Activated T-cell treated with anti-CD3 and anti-CD28 coated beads for 24 hours (primary cell): ENCODE measurements at places on chromosomes 13 and 19.

DNA sequence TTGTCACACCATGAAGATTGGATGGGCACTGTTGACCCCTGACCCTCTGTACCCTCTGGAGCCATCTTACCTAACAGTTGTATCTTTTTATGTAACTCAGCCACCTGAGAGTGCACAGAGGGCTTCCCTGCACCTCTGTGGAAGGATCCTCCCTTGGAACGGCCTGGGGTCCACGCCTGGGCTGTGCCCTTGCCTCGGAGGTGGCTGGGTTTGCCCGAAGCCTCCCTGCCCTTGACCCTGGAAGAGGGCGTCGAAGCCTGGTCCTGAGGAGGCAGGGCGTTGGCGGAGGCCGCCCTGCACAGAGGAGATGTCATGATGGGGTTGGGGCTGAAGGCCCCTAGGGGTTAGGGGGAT lies 241 bp downstream of the ODAD3 start:
- DNase-seq = no peak

- DNase-seq = no peak
Observed at GRCh38 chr13:99959540-99960230, 11.9 kb downstream of the ZIC5 start.

- DNase-seq = no peak
Observed at GRCh38 chr19:47341734-47342133, 7.4 kb upstream of the DHX34 start.

GRCh38 chr19:44657211-44657921 lies 13.7 kb downstream of the PVR start:
- peak; percentile 47 for DNase-seq

DNA sequence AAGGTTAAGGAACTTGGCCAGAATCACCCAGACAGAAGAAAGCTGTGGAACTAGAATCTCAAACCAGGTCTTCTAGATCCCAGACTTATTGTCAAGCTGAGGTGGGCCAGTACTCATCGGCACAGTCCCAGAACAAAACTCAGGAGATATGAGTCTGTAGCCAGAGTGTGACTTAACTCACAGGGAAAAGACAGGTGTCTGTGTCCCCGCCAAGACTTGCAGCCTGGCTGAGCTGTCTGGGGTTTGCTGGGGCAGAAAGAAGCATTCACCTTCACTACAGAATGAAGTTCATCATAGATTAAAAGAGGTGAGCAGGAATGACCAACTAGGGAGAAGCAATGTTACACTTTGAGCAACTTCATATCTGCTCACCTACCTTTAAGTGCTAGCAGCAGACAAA lies 257.2 kb downstream of the FOXO1 start:
- DNase-seq = no peak

DNA sequence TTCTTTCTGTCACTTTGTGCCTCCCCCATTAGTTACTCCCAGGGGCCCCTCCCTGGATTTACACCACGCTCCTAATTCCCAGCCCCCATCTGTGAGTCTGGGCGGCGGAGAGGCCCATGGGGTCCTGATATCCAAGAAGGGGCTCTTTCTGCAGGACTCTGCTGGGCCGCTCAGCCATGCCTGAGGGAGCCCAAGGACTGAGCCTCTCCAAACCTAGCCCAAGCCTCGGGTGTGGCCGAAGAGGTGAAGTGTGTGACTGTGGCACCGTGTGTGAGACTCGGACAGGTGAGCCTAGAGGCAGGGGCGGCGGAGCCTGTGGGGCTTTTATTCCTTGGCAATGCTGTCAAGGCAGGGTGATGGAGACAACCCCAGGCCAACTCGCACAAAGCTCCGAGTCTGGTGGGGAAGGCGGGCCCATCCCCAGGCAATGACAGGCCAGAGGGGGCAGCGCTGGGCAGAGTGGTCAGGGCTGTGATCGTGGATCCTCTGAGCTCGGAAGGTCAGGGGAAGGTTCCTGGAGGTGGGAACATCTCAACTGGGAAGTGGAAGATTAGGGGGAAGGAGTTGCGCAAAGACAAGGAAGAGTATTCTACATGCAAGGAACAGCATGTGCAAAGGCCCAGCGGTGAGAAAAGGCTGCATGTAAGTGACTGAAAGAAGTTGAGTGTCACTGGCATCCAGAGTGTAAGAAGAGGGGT lies 1.6 kb downstream of the PLEKHG2 start:
- no peak for DNase-seq

DNA sequence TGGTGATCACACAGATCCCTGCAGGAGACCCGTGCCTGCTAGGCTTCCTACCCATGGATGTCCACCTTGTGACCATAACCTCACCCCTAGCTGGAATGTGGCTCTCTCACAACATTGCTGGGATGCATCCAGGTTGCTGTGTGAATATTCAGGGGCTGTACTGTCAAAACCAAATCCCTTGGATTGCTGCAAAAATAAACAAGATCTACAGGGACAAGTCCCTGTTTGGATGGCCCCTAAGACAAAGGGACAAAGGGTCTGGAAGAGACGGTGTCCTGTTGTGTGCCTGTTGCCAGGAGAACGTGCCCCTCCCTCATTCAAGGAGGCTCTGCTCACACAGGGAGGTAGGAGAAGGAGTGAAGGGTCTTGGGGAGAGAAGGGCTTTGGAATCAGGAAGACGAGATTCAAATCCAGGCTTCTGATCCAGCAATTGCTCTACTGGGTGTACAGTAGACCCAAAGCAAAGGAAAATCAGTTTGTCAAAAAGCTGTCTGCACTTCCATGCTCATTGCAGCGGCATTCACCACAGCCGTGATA lies 89.2 kb upstream of the WASF3 start:
- DNase-seq = no peak

DNA sequence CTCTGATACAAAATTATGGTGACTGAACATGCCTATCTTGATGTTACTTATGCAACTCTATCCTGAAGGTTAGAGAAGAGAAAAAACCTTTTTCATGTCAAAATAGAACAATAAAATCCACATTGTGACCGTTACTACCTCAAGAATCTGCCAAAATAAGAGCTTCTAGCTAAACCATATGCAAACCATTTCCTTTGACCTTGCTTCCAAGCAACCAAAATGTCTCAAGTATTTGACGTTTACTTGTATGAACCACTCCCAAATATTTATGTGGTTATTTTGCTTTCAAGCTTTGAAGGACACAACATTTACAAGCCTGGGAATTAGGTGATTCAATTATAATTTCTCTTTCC lies 13.9 kb downstream of the FOXO1 start:
- no peak for DNase-seq

- no peak for DNase-seq
Observed at GRCh38 chr19:54282686-54283470, 2.0 kb upstream of the LILRB2 start.

- no peak for DNase-seq
Observed at GRCh38 chr19:10976131-10976892, 15.5 kb downstream of the SMARCA4 start.

DNA sequence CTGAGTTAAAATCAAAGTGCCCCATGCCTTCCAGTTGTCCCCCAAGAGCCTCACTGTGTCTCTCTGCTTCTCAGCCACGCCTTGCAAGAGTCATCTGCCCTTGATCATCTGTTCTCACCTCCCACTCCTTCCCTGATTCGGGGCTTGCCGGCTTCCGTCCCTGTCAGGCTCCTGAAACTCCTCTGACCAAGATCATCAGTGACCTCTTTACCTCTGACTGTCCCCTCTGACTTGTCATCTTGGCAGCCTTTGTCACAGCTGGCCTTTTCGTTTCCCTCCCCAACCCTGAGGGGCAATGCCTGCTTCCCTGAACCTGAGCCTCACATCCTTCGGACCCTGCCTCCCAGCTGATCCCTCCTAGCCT lies 66.3 kb downstream of the MAP4K1 start:
- DNase-seq = peak; percentile 33

- no peak for DNase-seq
Observed at GRCh38 chr19:40810160-40810559, 11.2 kb downstream of the EGLN2 start.

- no peak for DNase-seq
Observed at GRCh38 chr13:27923794-27924528, 4.2 kb downstream of the PDX1 start.

DNA sequence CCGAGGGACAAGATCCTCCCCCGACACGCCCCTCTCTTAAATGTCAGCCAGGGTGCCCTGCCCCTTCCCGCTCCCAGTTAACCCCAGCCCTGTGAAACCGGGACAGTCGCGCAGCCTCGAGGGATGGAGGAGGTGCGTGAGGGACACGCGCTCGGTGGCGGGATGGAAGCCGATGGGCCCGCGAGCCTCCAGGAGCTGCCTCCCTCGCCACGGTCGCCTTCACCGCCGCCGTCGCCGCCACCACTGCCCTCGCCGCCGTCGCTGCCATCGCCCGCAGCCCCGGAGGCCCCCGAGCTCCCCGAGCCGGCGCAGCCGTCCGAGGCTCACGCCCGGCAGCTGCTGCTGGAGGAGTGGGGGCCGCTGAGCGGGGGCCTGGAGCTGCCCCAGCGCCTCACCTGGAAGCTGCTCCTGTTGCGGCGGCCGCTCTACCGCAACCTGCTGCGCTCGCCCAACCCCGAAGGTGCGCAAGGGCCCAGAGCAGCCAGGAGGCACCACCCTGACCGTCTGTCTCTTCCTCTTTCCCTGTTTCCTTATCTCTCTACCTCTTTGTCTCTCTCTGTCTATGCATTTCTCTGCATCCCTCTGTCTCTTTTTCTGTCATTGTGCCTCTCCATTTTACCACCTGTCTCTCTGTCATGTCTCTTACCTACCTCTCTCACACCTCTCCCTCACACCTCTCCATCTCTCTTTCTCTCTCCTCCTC lies at the start of gene NCCRP1:
TSS of gene NCCRP1 (plus strand) at position 105 of the 703 bp plus-strand sequence. CDS start at position 124, 19 bp downstream.
- peak; percentile 1 for DNase-seq

- no peak for DNase-seq
Observed at GRCh38 chr19:18449552-18449951, 11.6 kb upstream of the ISYNA1 start.

- no peak for DNase-seq
Observed at GRCh38 chr13:69935043-69935442, 172.6 kb upstream of the ATXN8OS start.

DNA sequence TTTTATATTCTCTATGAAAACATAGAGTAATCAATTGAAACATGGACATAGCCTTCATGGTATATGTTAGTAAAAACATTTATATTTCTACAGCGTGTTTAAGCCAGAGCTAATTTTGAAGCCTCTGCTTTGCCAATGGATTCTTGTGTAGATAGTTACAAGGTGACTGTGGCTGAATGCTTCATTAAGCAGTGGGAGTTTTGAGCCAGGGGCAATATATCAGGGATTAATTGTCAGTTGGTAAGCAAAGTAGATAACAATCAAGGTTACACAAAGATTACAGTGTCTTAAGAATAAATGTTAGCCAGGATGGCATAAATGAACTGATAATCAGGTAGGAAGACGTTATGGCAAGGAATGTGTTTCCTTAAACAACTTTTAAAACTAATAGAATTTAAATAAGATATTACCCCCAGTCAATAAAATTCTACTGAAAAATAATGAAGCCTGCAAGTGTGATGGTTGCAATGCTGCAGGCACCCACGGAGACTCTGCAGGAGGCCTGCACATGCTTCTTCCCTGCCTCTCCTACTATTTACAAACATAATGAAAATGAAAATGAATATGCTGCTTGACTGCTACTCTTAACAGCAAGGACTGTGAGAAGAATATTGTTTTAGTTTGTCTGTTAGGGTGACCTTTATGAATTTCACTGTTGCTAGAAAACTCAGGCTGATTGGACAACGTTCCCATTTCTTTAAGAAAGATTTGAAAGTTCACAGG lies 588.5 kb downstream of the GPC5 start:
- no peak for DNase-seq

GRCh38 chr13:23161481-23161825 lies 19.3 kb upstream of the SGCG start:
- DNase-seq = no peak

GRCh38 chr19:5575590-5575989 lies 7.8 kb upstream of the TINCR start:
- DNase-seq = no peak

GRCh38 chr13:45828256-45828968 lies 23.1 kb downstream of the SIAH3 start:
- no peak for DNase-seq

GRCh38 chr19:13633109-13633508 lies 126.8 kb upstream of the CACNA1A start:
- DNase-seq = no peak

GRCh38 chr19:45468803-45469131 lies 971 bp downstream of the FOSB start:
- DNase-seq = no peak

- no peak for DNase-seq
Observed at GRCh38 chr13:95083758-95084157, 217.5 kb downstream of the ABCC4 start.

DNA sequence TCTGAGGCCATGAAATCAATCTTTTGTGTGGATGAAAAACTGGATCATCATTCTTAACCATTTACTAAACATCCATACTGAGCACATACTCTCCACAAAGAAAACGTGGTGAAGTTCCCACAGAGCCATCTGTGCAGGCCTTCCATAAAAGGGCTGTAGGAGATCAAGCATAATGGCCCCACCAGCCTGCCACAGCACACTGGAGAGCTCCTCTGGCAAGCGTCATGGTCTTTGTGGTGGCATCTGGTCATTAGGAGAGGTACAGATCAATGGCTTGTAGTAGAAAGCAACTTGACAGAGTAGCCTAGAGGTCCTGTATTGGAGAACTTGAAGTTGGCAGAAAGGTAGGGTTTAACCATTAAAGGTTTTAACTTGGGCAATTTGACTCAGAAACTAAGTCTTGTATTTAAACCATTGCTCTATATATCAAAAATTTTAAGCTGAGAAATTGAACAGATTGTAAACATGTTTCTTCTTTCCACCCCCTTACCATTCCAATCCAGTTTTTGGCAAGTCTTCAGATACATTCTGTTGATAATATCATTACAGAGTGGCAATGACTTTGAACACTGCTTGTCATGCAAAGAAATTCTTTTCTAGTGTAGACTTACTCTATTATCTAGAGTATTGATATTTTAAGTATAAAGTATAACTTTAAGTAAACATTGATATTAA lies 128.3 kb downstream of the LMO7 start:
- no peak for DNase-seq

- DNase-seq = peak; percentile 38
Observed at GRCh38 chr13:42420304-42420703, 148.4 kb downstream of the AKAP11 start.

DNA sequence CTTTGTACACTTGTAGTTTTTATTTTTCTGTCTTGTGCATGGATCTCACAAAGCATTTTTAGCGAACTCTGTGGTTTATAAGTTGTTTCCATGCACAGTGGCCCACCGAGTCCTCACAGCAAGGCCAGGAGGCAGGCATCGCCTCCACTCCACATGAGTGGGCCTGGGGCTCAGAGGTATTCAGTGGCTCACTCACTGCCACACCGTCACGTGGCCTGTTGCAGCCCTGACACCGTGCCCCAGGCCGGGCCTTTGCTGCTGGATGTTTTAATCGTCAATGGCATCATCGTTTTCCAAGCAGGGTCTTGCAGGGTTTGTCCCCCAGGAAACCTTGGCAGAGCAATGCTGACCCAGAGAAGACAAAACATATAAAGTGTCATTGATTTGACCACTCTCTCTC lies 59.8 kb downstream of the SPACA7 start:
- no peak for DNase-seq

- DNase-seq = no peak
Observed at GRCh38 chr19:53466726-53467484, 628 bp upstream of the ZNF813 start.

- DNase-seq = no peak
Observed at GRCh38 chr13:42400188-42400833, 128.4 kb downstream of the AKAP11 start.
